ENCODE measurements at places on chromosomes 2 and 18.

- no peak for DNase-seq
These were observed 3.8 kb downstream of the VPS54 start for GRCh38 chr2:64015391-64015790.

DNA sequence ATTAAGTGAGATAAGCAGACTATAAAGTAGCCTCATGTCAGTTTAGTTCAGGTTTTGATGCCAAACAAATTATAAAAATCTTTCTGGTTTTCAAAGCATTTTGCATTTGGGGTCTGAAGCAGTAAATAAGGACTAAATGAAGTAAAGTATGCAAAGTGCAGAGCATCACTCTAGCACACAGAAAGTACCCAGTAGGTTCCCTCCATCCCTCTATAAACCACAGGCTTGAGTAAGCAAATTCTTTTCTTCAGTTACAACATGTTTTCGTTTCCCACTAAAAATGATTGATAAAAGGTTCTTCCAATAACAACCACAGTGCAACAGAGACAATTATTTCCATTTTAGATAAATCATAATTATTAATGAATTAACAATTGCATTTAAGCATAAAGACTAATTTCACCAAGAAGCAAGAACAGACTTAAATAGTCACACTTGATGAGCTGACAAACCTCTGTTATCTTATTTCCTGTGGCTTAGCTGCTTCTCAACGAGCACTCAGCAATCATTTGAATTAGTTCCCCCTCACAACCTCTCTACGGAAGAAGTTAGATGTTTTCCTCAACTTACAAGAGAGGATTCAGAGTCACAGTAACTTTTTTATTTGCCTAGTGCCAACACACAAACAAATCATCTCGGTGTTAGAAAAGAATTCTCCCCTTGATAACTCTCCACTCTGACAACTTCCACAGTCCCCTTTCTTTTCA lies 249.8 kb downstream of the NBAS start:
- DNase-seq: no peak

DNA sequence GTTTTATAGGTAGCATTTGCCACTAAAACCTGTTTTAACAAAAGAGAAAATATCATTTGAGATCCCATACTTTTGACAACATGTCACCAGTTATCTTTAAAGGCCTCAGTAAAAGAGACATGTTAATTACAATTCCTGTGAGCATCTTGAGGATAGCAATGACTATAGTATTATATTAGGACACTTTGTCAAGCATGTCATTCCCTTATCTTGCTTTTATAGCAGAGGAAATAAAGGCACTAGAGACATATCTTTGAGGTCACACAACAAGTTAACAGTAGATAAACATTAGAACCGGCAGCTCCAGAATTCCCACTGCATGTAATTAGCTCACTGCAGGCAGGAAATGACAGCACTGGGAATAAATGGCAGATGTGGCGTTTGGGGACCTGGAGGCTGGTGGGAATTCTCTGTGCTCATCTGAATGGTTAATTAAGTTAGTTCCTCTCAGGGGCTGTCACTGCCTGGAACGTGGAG lies 25.9 kb downstream of the LYPD6B start:
- DNase-seq: no peak

- DNase-seq: no peak
These were observed 407.2 kb downstream of the PTPRM start for GRCh38 chr18:7974200-7974874.

- DNase-seq: no peak
These were observed 21.2 kb upstream of the IL1A start for GRCh38 chr2:112805542-112805941.

DNA sequence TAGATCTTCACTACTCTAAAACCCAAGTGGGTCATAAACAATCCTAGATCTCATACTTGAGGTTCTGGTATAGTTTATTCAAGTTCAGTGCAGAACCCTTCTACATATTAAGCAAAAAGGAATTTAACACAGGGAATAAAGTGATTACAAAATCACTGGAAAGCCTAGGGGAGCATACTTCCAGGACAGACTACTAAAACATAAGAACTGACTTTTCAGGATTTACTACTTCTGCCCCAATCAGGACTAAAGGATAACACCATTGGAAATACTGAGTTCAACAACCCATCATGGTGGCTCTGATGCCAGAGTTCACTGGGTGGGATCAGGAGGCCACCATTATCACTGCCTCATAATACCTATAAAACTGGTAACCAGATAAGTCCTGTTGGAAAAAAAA lies 123.6 kb downstream of the DNAH7 start:
- no peak for DNase-seq

All from HuH-7 (cell line).